Fibroblast of the aortic adventitia (primary cell): ENCODE measurements at places on chromosomes 2 and 18. TPM values are rescaled to one million over a fixed set of nuclear protein-coding genes. Genes with fewer than 3 reads are reported as not detected.

The CERS6 gene
- total RNA-seq = 13.2 and 14.2 TPM in 2 replicates

The REEP1 gene
- 0.27 TPM in 1 of 2 replicates, not detected in the other for total RNA-seq

The FBXO36 gene
- 1.6 and 5.5 TPM in 2 replicates for total RNA-seq

The SLC66A2 gene
- 15.6 and 24.6 TPM in 2 replicates for total RNA-seq

The CAVIN2 gene
- total RNA-seq = 24.1 and 29.8 TPM in 2 replicates
